ENCODE measurements at places on chromosomes 7 and 10. TPM values are rescaled to one million over a fixed set of nuclear protein-coding genes. Genes with fewer than 3 reads are reported as not detected.

DNA sequence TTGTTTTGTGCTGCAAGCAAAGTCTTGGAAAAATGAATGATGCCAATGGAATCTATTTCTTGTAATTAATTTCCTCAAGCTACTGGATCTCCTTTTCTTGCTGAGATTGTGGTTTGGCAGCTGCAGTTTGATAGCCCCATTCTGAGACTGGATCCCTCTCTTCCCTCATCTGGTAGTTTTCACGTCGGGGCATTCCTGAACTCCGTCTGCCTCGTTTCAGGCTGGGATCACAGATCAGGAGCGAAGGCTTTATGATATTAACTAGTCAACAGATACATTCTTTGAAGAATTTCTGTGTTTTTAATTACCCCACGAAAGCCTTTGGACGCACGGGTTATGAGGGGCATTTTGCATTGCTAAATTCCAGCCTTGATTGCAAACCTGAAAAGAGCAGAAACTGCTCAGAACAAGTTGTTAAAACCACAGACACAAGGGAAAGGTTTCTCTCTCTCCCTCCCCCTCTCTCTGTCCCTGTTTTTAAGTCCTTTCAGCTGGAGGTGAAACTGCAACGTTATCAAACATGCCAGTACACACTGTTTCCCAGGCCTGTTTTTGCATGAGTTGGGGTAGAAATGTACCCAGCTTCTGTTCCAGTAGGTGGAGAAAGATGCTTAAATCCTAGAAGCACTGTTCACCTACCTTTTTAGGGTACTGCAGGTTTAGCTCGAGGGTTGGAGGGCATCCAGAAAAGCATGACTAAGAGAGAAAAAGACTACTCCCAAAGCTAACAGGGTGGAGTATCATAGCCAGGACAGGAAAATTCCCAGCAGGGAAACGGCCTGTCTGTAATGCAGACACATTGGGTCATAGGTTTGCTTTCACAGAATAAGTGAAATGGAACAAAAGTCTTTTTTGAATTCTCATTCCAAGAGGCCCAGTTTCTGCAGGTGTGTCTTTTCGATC, 124.3 kb downstream of the CUX1 start:
- H3K27me3 ChIP-seq: no peaks in the 10 kb centered on the region
- H3K36me3 ChIP-seq: no peaks in the 10 kb centered on the region
- peak overlapping the region; percentile 90 for H3K27ac ChIP-seq
- no peak for DNase-seq
- no peak overlapping the region for H3K4me3 ChIP-seq

DNA sequence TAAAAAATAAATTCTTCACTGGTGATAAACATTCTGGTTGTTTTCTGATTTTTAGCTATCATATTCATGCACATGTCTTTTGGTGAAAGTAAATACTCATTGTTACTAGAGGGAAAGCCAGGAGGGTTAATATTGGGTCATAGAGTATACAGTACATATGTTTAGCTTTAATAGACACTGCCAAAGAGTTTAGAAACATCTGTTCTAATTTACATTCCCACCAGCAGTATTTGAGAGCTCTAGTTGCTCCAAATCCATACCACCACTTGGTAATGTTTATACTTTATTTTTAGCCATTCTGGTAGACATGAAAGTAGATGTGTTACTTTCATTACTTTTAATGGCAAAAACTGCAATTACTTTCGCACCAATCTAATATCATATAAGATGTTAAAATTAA, 108.8 kb downstream of the MKX start:
- DNase-seq: no peak
- no peaks in the 10 kb centered on the region for H3K4me1 ChIP-seq
- no peak overlapping the region for H3K4me3 ChIP-seq
- no peaks in the 10 kb centered on the region for H3K36me3 ChIP-seq

- DNase-seq: no peak
- no peak overlapping the region for H3K4me3 ChIP-seq
- H3K4me1 ChIP-seq: peaks cover 11% of the 10 kb centered on the region
Measured at GRCh38 chr10:11245510-11245909, 227.8 kb downstream of the CELF2 start.

GRCh38 chr10:73888514-73888913, 14.2 kb upstream of the CAMK2G start:
- no peak overlapping the region for H3K4me3 ChIP-seq
- peaks cover 18% of the 10 kb centered on the region for H3K4me1 ChIP-seq
- H3K27ac ChIP-seq: no peak overlapping the region
- H3K36me3 ChIP-seq: no peaks in the 10 kb centered on the region

DNA sequence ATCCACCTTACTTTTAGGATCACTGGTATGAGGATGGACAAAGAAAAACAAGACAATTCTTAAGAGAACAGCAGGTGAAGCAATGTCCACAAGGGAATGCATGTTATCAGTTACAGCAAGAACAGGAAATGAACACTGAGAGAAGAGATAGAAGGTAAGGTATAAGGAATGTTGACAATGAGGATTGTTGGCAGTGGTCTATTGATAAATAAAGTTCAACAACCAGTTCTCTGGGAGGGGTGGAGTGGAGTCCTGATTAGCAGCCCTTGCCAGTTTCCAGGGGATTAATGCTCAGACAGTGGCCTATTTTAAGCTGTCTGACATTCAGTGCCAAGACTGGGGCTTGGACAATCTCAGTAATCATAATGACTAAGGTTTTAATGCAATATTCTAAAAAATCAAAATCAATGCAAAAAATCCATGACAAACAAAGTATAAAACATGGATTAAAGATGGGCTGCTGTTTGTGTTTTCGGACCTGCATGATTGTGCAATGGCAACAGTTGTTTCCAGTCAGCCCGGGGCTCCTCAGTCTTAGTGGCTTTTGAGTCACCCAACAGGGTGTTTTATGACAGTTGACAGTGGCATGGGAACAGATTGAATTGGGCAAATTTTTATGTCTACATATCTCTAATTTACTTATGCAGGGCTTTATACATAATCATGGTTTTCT, 13.8 kb upstream of the AKR1B1 start:
- no peaks in the 10 kb centered on the region for H3K27me3 ChIP-seq
- H3K4me3 ChIP-seq: no peak overlapping the region
- no peaks in the 10 kb centered on the region for H3K36me3 ChIP-seq
- H3K4me1 ChIP-seq: no peaks in the 10 kb centered on the region
- DNase-seq: no peak

- H3K4me1 ChIP-seq: peaks cover 32% of the 10 kb centered on the region
- DNase-seq: peak; percentile 78
- peak overlapping the region; percentile 59 for H3K4me3 ChIP-seq
Measured at GRCh38 chr10:30436191-30436611, 2.2 kb downstream of the MAP3K8 start.

DNA sequence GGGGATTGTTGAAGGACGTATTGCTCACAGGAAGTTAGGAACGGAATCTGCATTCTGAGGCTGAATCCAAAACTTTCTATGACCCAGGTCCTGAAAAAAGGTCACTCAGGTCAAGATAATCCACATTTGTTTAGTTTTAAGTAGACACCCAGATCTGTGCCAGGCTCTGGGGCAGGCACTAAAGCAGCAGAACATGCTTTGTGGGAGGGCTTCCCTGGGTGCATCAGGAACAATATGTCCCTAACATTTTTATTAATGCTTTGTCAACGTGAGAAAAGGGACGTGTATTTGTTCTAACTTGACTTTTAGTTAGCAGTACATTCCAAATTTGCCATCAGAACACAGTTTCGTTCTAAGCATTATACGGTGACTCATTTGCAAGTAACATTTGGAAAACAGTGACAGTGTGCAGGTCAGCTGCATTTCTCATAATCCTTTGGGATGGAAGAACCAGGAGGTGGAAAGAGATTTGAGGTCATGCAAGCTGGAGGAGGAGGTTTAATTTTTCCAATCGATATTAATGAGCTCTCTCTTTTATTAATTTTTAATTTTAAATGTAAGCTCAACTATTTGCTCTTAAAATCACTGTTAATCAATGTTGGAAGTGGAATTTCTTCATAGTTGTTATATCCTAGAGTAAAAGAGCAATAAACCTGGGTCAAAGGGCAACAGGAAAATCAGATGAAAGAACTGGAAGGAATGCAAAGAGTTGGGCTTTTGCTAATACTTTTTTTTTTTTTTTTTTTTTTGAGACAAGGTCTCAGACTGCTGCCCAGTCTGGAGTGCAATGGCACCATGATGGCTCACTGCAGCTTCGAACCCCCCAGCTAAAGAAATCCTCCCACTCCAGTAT, 35.0 kb downstream of the TAS2R41 start:
- H3K4me1 ChIP-seq: no peaks in the 10 kb centered on the region
- no peaks in the 10 kb centered on the region for H3K36me3 ChIP-seq
- no peak overlapping the region for H3K4me3 ChIP-seq
- no peak overlapping the region for H3K27ac ChIP-seq
- H3K27me3 ChIP-seq: no peaks in the 10 kb centered on the region

GRCh38 chr7:101154693-101155102, 422 bp downstream of the AP1S1 start:
- H3K36me3 ChIP-seq: no peaks in the 10 kb centered on the region
- DNase-seq: peak; percentile 30
- H3K27me3 ChIP-seq: no peaks in the 10 kb centered on the region

GRCh38 chr10:70479626-70480238, 1.2 kb downstream of the PALD1 start:
- no peaks in the 10 kb centered on the region for H3K36me3 ChIP-seq
- DNase-seq: no peak
- H3K4me1 ChIP-seq: peaks cover 11% of the 10 kb centered on the region
- H3K27me3 ChIP-seq: peaks cover 30% of the 10 kb centered on the region

- H3K27me3 ChIP-seq: peaks cover 4% of the 10 kb centered on the region
- DNase-seq: peak; percentile 71
- H3K4me3 ChIP-seq: peak within 1 kb of the TSS; percentile 81
- peaks cover 12% of the 10 kb centered on the region for H3K4me1 ChIP-seq
Measured at GRCh38 chr10:91909117-91909677, at the start of gene FGFBP3. TSS of gene FGFBP3 (minus strand) at chr10:91909486. CDS start at chr10:91908969, 517 bp downstream.

DNA sequence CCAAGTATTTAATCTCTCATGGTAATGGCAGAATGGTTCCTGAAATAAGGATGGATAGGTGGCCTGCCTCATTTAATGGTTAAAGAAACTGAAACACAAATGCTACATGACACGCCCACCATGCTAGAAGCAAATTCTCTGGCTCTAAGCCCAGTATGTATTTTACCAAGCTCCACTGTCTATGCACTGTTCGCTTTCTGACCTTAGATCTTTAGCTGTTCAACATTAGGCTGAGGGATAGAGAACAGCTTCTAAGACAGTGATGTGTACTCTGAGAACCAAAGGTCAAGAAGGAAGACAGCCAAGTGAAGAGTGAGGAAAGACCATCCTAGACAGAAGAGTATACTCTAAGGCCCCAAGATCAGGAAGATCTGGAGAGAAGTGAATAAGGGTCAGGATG, 26.6 kb downstream of the FAM3C start:
- H3K36me3 ChIP-seq: peaks cover 2% of the 10 kb centered on the region
- H3K27ac ChIP-seq: no peak overlapping the region
- DNase-seq: no peak
- peaks cover 9% of the 10 kb centered on the region for H3K4me1 ChIP-seq
- H3K4me3 ChIP-seq: no peak overlapping the region

DNA sequence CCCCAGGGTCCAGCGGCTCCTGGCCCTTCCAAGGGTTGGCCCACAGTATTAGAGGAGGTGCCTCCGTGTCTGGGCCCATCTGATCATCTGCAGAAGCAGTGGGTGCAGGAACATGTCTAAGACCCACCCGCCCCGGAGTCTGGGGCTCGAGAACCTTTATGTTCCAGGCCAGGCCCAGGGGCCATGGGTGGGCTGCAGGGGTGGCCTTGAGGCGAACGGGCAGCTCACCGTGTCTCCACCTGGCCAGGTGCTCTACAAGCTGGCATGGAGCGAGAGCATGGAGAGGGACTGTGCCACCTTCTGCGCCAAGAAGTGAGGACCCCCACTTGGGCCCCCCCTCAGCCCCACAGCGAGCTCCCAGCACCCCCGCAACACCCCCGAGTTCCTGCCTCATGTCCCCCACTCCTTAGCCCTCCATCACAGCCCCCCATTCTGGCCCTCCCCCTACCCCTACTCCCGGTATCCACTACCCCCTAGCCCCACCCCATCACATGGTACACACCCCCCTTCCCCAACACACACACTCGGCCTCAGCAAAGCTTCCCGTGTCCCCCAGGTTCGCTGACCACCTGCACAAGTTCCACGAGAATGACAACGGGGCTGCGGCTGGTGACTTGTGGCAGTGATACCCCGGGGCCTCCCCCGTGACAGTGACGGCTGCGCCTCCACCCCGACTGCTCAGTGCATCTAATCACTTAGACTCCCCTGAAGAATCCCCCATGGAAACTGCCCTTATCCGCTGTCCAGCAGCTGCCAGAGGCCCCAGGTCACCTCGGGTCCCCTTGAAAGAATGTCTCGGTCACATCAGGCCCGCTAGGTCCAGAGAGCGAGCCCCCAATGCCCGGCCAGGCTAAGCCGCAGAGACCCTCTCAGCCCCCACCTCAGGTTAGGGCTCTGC, 4.0 kb upstream of the SH2B2 start:
- H3K4me1 ChIP-seq: no peaks in the 10 kb centered on the region
- H3K4me3 ChIP-seq: no peak overlapping the region
- no peaks in the 10 kb centered on the region for H3K36me3 ChIP-seq
- DNase-seq: no peak
- no peak overlapping the region for H3K27ac ChIP-seq

DNA sequence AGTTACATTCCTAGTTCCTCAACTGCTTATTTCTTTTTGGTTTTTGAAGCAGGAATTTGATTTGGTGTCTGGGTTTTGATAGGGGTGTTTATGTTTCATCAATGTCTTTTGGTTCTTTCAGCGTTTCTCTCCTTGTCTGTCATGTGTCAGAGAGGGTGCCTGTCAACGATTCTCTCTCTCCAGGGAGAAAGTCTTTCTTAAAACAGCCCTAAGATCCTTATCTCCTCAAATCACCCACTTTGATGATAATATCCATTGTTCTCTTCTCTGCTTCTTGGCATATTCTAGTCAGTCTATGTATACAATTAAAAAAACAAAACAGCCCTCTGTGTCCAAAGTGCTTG, 77.2 kb downstream of the TCF7L2 start:
- no peaks in the 10 kb centered on the region for H3K27me3 ChIP-seq
- H3K27ac ChIP-seq: peak overlapping the region; percentile 11

DNA sequence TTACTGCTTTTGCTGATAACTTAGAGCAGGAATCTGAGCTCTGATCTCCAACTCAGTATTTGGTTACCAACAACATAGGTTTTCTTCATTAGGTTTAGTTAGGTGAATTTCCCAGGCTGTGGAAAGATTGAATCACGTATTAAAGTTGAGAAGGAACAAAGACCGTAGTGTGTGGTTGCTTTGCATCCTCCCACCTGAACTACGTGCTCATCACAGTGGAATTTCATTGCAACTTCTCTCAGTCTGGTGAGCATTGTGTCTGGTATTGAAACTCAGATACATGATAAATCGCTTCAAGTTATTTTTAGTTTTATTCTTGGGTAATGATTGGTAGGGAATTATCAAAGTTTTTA, 139.4 kb upstream of the AKR1E2 start:
- no peaks in the 10 kb centered on the region for H3K27me3 ChIP-seq
- no peaks in the 10 kb centered on the region for H3K36me3 ChIP-seq
- no peak for DNase-seq
- H3K27ac ChIP-seq: no peak overlapping the region
- no peak overlapping the region for H3K4me3 ChIP-seq

Gene AKR1C3
- 6.8 TPM for polyA plus RNA-seq

Gene HKDC1
- polyA plus RNA-seq: not detected

Gene INTS1
- 54.5 TPM for polyA plus RNA-seq

Gene TMEM270
- polyA plus RNA-seq: not detected

Gene IFIT2
- polyA plus RNA-seq: 0.25 TPM

Gene PGAM2
- polyA plus RNA-seq: 213 TPM

Gene CYP51A1
- polyA plus RNA-seq: 116 TPM
